ENCODE measurements at places on chromosomes 3 and 15.

DNA sequence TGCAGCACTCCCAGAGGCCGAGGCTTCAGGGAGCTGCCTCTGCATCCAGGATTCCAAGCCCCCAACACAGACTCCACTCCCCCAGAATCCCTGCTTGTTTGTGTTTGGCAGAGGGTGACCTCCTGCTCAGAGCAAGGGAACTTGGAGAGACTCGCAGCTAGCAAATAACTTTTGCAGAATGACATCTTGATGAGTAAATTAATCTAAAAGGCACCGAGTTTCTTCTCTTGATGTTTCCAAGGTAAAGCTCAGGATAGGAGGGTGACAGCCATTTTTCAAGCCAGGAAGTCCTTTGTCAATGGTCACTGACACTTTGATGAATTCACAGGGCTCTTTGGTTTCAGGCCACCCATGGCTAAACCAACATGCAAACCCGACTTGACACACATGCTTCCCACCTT is 523.0 kb downstream of the NTRK3 start:
- no peak for DNase-seq

DNA sequence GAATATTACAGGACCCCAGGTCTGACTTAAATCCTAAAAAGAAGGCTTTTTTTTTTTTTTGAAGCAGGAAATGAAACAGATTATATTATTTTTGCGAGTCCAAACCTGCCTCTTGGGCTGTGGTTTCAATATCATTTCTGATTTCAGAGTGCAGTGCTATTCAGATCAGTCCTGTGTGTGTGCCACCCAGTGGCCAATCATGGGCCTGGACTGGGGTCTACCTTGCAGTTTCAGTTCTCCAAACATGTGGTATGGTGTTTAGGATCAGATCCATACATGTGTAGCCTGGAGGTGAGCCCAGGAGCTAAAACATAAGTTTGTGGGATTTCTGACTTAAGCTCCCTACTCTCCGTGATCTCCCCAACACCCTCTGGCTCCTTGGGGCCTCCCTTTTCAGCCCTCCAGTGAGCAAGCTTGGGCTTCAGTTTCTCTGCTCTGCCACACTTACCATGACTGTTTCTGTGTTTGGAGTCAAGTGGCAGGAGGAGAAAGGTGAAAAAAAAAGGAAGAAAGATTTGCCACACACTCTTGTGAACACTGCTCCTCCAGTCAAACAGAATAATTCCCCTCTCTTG is 12.1 kb upstream of the THSD4 start:
- no peak for DNase-seq

DNA sequence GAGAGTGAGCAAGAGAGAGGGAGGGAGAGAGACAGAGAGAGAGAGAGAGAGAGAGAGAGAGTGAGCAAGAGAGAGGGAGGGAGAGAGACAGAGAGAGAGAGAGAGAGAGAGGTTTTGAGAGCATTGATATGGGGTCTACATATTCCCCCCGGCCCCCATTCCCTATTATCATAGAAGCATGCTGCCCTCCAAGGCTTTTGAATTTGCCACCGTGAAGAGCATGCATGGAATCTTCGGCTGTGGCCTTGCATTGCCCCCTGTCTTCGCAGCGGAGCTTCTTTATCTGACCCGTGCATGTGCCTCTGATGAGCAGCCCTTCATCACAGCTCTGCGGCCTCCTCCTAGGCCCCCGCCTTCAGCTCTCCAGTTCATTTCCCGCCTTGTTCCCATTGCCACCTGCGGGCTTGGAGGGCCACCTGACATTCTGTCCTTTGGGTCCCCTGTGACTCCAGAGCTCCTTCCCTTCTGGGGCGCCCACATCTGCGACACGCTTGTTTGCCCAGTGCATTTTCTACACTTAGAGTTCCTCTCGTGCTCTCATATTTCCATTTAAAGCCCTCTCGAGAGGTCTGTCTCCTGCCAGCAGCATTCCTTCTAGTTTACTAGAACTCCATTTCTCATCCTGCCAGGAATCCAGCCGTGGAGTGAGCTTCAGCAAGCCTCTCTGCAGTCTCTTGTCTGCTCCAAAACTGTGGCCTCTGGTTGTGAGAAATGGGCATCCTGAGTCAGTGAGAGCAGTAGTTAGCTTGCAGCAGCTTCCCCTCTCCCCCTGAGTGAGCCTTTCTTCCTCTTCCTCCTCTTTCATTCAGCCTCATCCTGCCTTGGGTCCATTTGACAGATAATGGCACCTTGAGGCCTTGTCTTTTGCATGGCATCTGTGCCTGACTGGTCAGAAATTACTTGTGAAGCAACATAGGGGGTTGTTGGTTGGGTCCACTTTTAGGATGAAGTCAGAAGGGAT is 25.3 kb downstream of the LPP start:
- no peak for DNase-seq

GRCh38 chr15:74211656-74212055 is 9.1 kb upstream of the STRA6 start:
- no peak for DNase-seq

DNA sequence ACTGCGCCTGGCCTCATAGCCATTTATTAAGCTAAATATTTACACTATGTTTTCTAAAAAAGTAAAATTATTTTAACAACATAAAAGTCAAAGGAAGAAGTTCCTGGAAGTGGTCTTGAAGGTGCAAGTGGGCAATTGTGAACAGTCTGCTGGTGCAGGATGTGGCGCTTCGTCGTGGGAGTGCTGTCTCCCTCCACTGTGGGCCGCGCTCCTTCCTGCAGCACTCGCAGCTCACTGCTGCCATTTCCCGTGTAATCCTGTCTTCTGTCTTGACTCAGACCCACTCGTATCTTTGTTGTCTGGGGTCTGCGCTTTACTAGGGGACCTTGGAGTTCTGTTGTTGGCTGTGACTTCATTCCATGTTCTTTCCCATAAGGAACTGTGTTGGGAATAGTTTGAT is 56.3 kb downstream of the APBA2 start:
- DNase-seq: no peak
